HCT116 (cell line): ENCODE measurements at places on chromosomes 13 and 19. TPM values are rescaled to one million over a fixed set of nuclear protein-coding genes. Genes with fewer than 3 reads are reported as not detected.

RGL3 gene
- total RNA-seq, result 99.2 TPM

PROZ gene
- not detected for total RNA-seq

CGB5 gene
- total RNA-seq, result not detected

PLPPR3 gene
- 0.27 TPM for total RNA-seq

NLRP7 gene
- total RNA-seq, result not detected

CNN1 gene
- total RNA-seq, result 0.64 TPM

PCDH20 gene
- not detected for total RNA-seq

DMRTC2 gene
- not detected for total RNA-seq
